ENCODE measurements at places on chromosomes 5 and 9. TPM values are rescaled to one million over a fixed set of nuclear protein-coding genes. Genes with fewer than 3 reads are reported as not detected.

The ARID3C gene
- polyA plus RNA-seq = 0.12 TPM

The SLC25A48 gene
- polyA plus RNA-seq = 0.54 TPM

DNA sequence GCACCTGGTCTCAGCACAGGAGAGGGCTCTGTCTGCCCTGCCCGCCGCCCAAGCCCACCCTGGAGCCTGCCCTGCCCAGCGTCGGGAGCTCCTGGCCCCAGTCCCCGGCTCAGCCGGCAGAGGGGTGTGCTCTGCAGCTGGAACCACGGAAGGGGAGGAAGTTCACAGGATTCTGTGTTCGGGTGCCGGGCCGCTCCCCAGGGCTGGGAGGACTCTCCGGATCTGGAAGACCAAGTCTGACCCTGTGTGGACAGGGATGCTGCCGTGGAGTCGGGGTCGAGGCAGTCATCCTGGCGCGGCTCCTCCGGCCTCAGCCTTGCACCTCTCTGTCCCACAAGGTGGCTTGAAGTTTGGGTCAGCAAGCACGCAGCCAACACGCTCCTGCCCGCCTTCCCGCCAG lies 78.6 kb downstream of the KCNT1 start:
- no peaks in the 10 kb centered on the region for H3K4me1 ChIP-seq
- DNase-seq = no peak
- no peaks in the 10 kb centered on the region for H3K27me3 ChIP-seq
- no peak overlapping the region for H3K4me3 ChIP-seq

GRCh38 chr9:136769710-136770191 lies 5.4 kb upstream of the LCN15 start:
- H3K36me3 ChIP-seq = no peaks in the 10 kb centered on the region
- no peak overlapping the region for H3K27ac ChIP-seq
- H3K4me3 ChIP-seq = no peak overlapping the region
- H3K27me3 ChIP-seq = peaks cover 2% of the 10 kb centered on the region
- no peak for DNase-seq
- peaks cover 5% of the 10 kb centered on the region for H3K4me1 ChIP-seq

DNA sequence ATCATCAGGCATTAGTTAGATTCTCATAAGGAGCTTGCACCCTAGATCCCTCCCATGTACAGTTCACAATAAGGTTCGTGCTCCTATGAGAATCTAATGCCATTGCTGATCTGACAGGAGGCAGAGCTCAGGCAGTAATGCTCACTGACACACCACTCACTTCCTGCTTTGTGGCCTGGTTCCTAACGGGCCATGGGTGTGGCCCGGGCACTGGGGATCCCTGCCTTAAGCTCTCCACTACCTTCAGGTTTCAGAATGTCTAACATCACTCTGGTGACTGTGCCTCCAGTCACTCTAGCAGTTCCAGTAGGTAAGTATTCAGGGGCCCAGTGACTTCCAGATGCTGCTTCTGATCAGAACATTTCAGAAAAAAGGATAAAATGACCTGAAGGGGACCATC lies 152.4 kb downstream of the LRRC70 start:
- DNase-seq = no peak
- no peaks in the 10 kb centered on the region for H3K36me3 ChIP-seq
- no peak overlapping the region for H3K4me3 ChIP-seq
- no peaks in the 10 kb centered on the region for H3K27me3 ChIP-seq

GRCh38 chr5:147902609-147903115 lies 3.7 kb downstream of the C5orf46 start:
- H3K4me3 ChIP-seq = no peak overlapping the region
- no peak overlapping the region for H3K27ac ChIP-seq
- no peaks in the 10 kb centered on the region for H3K27me3 ChIP-seq
- H3K36me3 ChIP-seq = no peaks in the 10 kb centered on the region

DNA sequence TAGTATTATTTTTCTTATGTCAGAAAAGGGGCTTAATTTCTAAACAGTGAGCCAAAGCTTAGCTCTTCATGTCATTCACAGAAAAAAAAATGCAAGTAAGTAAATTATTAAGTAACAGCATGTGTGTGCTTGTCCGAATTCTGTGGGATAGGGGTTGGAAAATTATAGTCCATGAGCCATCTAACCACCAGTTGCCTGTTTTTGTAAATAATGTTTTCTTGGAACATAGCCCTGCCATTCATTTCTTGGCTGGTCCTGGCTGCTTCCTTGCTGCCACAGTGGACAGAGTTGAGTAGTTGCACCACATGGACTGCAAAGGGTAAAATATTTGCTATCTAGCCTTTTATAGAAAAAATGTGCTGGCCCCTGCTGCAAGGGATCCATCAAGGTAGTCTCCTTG lies 513.7 kb upstream of the WWC1 start:
- H3K27me3 ChIP-seq = no peaks in the 10 kb centered on the region
- no peak overlapping the region for H3K4me3 ChIP-seq
- no peak overlapping the region for H3K27ac ChIP-seq
- DNase-seq = no peak
- no peaks in the 10 kb centered on the region for H3K36me3 ChIP-seq

DNA sequence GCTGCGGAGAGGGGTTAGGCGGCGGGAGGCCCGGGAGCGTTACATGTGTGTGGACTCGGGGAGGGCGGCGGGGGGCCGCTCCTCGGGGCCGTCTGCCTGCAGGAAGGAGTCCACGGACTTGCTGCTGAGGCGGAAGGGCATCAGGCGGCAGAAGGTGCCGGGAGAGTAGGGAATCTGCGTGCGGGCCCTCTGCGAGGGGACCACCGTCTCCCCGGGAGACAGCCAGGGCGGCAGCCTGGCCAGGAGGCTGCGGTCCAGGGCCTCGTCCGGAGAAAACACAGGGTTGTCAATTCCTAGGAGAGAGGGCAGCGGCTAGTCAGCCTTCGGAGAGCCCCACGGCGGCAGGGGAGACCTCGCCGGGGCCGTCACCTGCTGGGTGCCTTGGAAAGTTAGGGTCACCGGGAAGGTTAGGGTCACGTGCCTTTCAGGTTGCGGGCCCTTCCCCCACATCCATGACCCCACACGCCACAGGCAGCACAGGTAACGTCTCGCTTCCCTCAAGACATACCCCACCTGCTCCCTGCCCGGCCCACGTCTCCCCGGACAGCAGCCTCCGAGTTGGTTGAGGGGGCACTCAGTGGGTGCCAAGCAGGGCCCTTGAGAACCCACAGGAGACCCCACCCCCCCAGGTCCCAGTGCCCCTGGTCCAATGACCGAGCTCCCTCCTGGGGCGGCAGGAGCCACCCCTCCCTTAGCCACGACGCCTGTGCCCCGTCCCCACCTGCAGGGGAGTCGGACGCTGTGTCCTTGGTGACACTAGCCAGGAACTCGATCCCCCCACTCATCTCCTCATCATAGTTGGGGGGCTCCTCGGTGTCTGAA lies 32.1 kb downstream of the EXOC3 start:
- peaks cover 20% of the 10 kb centered on the region for H3K27me3 ChIP-seq
- H3K27ac ChIP-seq = peak overlapping the region; percentile 83
- H3K4me1 ChIP-seq = peaks cover 38% of the 10 kb centered on the region
- peaks cover 46% of the 10 kb centered on the region for H3K36me3 ChIP-seq
- peak overlapping the region; percentile 76 for H3K4me3 ChIP-seq
- DNase-seq = peak; percentile 62

GRCh38 chr9:79300068-79300467 lies 271.7 kb upstream of the TLE4 start:
- H3K27ac ChIP-seq = no peak overlapping the region
- no peaks in the 10 kb centered on the region for H3K27me3 ChIP-seq
- no peak overlapping the region for H3K4me3 ChIP-seq
- H3K36me3 ChIP-seq = no peaks in the 10 kb centered on the region

DNA sequence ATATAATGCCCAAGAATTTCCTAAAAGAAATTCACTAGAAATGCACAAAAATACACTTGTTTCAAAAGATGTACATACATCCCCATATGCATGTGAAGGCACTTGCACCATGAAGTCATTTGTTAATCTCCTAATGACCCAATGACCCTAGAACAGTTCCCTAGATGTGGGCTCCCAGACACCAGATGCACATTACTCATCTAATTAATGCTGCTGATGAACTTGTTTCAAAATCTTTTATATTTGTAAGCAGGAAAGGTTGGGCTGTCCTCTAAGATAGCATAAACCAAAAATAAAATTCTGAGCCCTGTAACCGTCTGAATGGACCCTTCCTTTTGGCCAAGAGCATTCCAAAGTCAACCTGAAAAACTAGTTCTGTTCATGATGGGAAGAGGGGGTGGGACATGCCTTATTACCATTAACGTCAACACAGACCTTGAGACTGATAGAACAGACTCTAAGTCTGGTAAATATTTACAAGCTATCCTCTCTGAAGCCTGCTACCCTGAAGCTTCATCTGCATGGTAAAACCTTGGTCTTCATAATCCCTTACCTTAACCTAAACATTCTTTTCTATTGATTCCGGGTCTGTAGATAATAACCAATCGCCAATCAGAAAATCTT lies 91.0 kb upstream of the DAPK1 start:
- no peak overlapping the region for H3K27ac ChIP-seq
- H3K27me3 ChIP-seq = no peaks in the 10 kb centered on the region
- no peak for DNase-seq
- no peak overlapping the region for H3K4me3 ChIP-seq
- no peaks in the 10 kb centered on the region for H3K36me3 ChIP-seq

- no peak overlapping the region for H3K27ac ChIP-seq
- H3K4me3 ChIP-seq = no peak overlapping the region
- H3K4me1 ChIP-seq = no peaks in the 10 kb centered on the region
These were observed 84.1 kb upstream of the MEGF10 start for GRCh38 chr5:127206320-127207113.

GRCh38 chr9:100346836-100347235 lies 5.9 kb downstream of the TEX10 start:
- no peak for DNase-seq
- H3K36me3 ChIP-seq = peaks cover 8% of the 10 kb centered on the region
- H3K4me3 ChIP-seq = no peak overlapping the region
- no peak overlapping the region for H3K27ac ChIP-seq

DNA sequence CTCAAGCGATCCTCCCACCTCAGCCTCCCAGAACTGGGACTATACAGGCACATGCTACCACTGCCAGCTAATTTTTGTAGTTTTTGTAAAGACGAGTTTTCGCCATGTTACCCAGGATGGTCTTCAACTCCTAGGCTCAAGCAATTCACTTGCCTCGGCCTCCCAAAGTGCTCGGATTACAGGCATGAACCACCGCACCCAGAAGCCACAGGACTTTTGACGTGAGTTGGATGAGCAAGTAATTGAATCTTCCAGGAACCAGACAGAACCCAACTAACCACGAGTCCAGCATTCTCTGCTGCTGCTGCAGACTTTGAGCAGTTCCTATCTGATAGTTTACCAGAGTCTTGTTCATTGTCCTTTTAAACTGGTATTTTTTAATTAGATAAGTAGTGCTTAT lies 9.6 kb upstream of the ATP6V0E1 start:
- H3K27me3 ChIP-seq = no peaks in the 10 kb centered on the region
- H3K4me1 ChIP-seq = no peaks in the 10 kb centered on the region
- H3K27ac ChIP-seq = no peak overlapping the region
- DNase-seq = no peak
- peaks cover 8% of the 10 kb centered on the region for H3K36me3 ChIP-seq

Data from large intestine (tissue), 12 donors.